ENCODE measurements at places on chromosomes 6 and 20.

DNA sequence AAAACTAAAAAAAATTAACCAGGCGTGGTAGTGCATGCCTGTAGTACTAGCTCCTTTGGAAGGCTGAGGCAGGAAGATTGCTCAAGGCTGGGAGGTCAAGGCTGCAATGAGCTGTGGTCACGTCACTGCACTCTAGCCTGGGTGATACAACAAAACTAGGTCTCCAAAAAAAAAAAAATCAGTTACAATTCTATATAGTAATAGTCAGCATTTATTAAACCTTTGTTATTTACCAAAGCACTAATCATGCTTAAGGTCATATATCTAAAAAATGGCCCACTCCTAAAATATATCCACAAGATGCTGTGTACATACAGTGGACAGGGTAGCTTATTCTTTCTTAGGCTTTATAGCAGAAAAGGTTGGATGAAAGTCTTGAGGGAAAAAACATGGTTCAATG lies 152.4 kb downstream of the TFAP2A start:
- DNase-seq = no peak

DNA sequence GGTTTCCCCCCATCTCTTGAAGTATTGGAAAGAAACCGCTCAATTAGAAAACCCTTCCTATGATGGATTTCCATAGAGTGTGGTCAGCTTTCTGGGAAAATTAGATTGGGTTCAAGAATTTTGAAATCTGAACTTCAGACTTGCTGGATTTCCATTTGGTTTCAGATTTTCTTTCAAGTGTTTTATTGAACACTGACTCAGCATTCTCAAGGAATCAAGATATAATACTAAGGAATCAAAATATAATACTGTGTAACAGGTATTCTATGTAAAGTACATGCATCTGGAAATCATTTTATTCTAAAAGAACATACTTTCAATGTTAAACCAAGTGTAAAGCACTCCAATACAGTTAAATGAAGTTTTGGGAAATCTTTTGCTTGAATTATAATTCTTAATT lies 94.7 kb upstream of the CCN2 start:
- no peak for DNase-seq

DNA sequence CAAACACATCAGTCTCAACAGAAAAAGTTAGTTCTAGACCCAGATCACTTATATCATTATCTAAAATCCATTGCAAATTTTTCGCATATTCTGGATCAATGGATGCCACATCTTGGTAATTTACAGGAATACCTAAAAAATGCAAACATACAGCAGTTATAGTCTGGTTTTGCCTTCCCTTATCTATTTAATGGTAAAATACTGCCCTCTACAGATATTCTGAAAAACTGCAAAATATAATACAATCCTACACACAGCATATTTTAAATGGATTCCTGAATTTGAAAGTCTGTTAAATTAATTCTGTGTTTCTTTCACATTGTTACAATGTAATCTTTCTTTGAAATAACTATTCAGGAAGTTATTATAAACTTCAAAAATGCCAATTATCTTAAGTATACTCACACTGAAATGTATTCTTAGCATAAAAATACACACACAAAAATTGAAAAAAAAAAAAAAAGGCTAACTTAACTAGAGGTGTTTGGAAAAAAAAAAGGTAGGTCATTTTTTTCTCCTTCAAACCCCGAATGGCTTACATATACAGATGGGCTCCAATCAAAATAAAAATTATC lies 88.4 kb downstream of the HACE1 start:
- peak; percentile 19 for DNase-seq

GRCh38 chr6:168451805-168452517 lies 11.0 kb downstream of the SMOC2 start:
- DNase-seq = no peak

Measured in T-helper 2 cell (primary cell).